Tibial nerve (tissue), 4 donors: ENCODE measurements at places on chromosomes 11 and 22.
A peak's percentile ranks its signal among the peaks of the same experiment; 100 is the strongest.

DNA sequence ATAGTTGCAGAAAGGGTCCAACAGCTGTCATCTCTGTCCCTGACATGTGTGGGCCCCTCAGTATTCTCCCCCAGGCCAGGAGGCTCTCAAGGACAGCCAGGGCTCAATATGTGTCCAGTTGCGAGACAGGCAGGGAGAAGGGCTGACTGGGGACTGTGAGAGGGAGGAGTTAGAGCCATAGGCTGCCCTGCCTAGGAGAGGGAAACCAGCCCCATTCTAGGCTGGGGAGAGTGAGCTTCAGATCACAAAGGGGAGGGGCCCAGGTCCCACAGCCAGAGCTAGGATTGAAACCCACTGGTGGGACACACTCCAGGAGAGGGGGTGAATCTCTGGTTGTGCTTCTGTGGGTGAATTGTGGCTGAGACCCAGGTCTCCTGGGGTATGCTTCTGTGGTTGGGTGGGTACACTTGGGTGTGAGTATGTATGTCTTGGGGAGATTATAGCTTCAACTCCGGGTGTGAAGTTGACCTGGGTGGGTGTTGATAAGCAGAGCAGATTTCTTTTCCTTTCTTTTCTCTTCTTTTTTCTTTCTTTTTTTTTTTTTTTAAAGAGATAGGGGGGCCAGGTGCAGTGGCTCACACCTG lies 2.1 kb upstream of the CARNS1 start:
- no peak for DNase-seq

GRCh38 chr11:71240865-71241691 lies 11.3 kb downstream of the SHANK2 start:
- peak; percentile 70 for DNase-seq

DNA sequence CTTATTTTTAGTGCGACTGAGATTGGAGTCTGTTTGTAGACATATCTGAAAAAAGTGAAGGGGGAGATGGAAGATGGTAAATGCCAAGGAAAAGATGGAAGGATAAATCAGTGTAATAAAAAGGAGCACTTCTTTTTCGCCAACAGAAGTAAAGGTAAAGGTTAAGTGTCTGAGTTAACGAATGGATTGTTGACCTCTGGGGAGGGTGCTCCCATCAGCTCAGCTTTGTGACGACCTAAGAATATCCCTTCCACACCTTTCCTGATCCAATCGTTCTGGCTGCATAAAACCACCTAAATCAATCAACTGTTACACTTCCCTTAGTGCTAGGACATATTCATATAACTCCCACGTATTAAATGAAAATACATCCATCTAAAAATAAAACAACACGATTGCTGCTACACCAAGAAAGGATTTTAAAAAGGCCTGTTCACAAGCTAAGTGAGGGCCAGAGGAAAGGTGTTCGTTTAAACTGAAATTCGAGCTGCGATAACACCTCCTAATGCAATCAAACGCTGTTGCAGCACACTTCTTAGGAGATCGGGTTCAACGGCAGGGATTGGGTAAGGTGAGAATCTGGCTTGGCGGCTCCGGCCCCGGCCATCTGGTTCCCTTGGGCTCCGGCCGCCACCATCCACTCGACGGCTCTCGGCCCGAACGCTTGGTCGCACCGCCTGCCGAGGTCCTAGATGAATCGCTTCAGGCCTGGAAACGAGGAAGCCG lies 658 bp downstream of the C11orf71 start:
- peak; percentile 40 for DNase-seq

DNA sequence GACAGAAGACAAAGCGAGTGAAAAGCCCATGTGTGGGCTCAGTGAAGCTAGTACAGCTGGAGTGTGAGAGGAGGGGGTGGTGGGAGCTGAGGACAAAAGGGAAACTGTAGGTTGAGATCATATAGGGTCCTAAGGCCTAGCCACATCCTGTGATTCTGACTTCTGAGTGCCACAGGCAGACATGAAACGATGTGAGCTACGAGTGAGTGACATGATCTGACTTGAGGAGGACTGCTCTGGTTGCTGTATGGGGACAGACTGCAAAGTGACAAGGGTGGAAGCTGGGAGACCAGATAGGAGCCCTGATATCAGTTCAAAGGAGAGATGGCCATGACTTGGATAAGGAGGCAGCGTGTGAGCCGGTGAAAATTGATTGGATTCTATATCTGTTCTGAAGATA lies 85.4 kb downstream of the MICAL2 start:
- DNase-seq = no peak

DNA sequence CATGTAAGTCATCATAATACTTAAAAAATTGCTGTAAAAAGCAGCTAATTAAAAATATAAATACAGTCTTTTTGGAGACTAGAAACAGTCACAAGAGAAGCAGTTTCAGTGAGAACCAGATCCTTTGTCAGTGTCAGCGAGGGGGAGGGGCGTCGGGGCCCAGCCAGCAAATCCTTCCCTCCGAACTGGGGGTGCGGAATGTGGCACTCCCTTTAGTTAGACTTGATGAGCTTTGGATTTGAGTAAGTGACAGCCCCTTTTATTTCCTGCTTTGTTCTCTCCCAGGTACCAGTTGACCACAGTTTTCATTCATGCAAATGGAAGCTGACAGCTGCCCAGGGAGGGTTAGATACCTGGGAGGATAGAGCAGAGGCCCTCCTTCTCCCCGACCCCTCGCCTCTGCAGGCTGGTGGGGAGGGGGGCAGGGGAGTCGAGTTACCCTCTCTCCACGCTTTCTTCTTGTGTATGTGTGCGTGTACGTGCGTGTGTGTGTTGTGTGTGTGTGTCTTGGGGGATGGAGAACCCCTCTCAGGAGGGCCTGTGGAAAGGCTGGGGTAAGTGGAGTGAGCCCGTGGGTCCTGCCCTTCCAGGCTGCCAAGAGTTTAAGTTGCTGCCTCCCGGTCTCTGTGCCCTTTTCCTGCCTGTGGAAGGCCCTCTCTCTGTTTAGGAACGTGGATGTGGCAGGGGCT lies 38.3 kb downstream of the PTPRJ start:
- DNase-seq = no peak

DNA sequence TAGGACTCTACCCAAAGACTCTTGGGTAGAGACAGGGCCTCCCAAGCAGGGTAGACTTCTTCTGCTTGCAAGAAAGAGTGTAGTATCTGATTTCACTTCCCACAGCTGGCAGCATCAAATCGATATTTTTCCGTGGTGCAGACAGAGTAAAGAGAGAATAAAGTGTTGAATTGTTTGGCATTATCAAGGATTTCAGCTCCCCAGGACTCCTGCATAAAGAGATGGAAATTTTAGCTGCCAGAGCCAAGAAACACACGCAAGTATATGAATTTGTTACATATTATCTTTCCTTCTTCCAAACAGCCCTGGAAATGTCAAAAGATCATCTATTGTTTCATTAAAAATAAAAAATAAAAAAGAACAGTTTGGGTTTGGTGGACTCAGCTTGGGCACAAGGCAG lies 136.8 kb downstream of the PKNOX2 start:
- DNase-seq = no peak

DNA sequence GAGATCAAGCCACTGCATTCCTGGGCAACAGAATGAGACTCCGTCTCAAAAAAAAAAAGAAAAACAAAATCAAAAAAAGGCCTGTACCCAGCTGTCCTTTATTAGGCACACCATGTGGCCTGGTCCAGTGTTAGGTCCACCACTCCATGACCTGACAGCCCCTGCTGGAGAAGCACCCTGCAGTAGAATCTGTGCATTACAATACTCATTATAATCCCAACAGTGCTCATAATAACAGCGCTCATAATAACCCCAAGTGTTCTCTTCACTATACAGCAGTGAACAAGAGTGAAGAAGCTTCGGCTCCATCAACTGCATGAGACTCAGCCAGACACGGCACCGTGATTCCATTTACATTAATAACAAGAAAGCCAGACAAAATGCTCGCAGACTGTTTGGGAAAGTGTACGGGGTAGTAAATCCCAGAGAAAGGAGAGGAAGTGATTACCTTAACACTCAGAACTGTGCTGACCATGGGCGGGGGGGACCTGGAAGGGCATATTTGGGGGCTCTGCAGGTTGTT lies 8.9 kb upstream of the EHD1 start:
- DNase-seq = no peak

DNA sequence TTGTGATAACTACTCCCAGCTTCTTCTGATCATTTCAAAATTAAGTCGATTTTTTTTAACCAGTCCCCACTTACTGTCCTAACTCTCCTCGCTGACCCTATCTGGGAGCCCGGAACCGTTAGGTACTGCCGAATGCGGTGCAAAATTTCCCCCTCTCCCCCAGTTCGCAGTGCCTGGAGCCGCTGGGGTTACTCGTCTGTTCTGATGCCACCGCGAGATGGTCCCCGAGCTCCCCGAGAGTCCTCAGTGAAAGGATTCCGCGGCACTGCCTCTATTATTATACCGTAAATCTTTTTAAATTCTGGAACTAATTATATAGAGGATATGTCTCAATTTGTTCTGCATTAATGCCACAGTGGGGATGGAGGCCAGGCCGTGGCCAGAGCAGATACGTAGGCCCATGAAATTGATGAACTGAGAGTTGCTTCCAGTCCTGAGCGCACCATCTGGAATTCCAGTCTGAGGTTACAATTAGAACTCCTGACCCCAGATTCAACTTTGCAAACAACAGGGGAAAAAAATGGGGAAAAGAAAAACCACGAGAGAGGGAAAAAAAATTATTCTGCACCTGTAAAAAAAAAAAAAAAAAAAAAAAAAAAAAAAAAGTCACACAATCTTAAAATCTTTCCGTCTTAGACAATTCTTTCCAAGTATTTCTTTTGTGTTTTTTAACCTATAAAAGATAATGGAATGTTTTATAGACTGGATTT lies 4.3 kb upstream of the WT1 start:
- no peak for DNase-seq

GRCh38 chr11:8930456-8931175 lies 2.1 kb downstream of the C11orf16 start:
- DNase-seq = no peak

- DNase-seq = no peak
Observed at GRCh38 chr11:6548121-6548520, 51.0 kb downstream of the DNHD1 start.

DNA sequence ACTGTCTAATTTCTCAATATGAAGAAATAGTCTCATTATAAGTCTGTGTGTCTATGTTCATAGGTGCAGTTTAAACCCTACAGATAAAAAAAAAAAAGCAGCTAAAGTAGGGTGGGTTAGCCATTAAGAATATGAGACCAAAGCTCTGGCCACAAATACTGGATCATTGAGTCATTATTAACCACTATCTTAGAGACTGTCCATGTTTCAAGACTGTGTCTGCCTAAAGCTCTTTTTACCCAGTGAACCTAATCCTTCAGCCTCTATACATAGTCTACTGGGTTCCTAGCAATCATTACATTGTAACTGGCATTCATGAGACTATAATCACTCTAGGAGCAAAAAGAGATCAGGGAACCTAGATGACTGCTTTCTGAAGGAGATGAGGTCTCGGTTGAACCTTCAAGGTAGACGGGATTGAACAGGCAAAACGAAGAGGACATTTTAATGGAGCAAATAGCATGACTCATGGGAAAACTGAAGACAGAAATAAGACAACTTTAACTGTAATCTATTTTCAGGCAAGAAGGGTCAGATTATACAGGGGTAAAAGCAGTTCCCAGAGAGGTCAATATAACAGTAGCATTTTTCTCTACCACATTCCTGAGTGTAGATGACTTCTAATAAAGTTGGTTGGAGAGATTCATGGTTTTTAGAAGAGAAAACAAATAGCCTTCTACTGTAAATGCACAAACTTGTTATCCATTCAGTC lies 64.0 kb upstream of the FIBIN start:
- no peak for DNase-seq

GRCh38 chr11:126992804-126993111 lies 7.8 kb downstream of the KIRREL3 start:
- DNase-seq = no peak

DNA sequence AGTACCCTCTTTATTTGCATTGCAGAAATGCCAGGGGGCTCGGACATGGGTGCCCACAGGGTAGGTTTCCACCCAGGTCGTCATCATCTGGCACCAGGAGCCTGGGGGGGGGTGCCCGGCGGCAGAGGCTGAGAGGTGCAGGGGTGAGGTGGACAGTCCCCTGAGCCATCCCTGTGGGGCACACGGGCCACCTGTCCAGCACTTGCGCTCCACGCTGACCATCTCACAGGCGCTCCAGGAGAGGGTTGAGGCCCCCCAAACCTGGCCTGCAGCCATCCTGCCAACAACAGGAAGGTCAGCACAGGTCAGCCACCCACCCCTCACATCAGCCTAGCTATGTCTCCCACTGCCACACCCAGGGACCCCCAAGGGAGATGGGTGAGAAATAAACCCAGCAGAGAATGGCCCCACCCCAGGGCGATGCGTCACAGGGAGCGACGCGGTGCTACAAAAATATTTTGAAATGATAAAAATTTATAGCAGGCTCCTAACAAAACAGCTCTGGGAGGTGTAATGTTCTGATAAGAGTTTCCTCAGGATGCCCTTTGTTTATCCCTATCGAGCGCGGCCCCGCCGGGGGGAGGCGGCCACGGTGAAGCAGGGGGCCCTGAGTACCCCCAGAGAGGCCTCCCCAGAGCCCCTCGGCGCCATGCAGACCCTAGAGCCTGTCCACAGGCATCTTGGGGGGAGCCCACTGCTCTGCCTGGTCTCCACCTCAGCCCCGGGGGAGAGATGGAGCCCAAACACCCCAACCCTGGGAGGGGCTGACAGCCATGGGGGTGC lies 21.0 kb upstream of the GNB1L start:
- no peak for DNase-seq

- DNase-seq = peak; percentile 92
Observed at GRCh38 chr11:65572356-65573051, at the start of gene FAM89B. TSS of gene FAM89B (plus strand) at chr11:65572538. CDS start at chr11:65572670, 132 bp downstream.

DNA sequence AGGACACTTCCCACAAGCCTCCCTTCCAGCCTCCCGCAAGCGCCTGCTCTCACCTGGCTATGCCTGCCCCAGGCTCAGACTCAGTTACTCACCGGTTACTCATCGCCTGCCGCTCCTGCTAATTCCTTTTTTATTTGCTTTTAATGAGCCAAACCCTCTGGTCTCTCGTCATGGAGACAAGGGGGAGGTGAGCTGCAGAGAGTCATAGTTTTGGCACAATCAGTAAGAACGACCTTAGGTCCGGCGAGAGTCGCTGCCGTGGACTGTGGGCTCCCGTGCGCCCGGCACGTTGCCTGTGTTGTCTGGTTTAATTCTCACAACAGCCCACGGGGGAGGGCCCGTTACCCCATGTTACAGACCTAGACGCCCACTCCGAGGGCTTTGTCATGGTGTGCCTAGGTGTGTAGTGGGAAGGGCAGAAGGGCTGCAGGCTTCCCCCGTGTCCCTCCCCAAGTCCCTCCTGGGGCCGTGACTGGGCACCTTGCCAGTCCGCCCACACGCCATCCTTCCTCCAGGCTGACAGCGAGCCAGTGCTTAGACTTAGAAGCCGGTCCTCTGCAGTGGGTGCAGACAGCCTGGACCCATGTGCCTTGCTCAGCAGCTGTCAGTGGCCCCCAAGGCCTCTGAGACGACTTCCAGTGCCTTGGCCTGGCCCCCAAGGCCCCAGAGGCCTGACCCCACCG lies 42.2 kb downstream of the WNT7B start:
- DNase-seq = no peak

GRCh38 chr22:24007253-24008021 lies 2.2 kb upstream of the GSTT4 start:
- DNase-seq = no peak

GRCh38 chr11:16287630-16288280 lies 68.6 kb downstream of the SOX6 start:
- DNase-seq = no peak
